ENCODE measurements at places on chromosomes 1 and 21. TPM values are rescaled to one million over a fixed set of nuclear protein-coding genes. Genes with fewer than 3 reads are reported as not detected.

- peak; percentile 48 for DNase-seq
These were observed 11.9 kb downstream of the PODN start for GRCh38 chr1:53073868-53074311.

DNA sequence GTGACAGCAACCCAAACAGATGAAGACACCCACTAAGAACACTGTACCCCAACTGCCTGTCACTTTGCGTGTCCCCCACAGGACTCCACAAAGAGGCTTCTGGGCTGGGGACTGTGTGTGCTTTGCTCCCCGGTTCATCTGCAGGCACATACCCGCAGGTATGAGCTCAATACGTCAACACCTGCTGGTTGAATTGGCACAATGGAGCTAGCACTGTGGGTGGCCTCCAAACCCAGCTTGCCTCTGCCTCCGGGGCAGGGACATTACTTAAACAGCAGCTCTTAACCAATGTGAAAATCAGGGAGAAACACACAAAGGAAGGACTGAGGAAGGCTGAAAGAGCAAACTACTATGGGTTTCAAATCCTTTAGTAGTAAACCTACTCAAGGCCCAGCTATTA lies 140.2 kb upstream of the TIAM1 start:
- DNase-seq, result no peak

GRCh38 chr1:212067787-212068186 lies 32.2 kb downstream of the DTL start:
- no peak for DNase-seq

- DNase-seq, result peak; percentile 70
These were observed 2.5 kb upstream of the LMO4 start for GRCh38 chr1:87325982-87326738.

DNA sequence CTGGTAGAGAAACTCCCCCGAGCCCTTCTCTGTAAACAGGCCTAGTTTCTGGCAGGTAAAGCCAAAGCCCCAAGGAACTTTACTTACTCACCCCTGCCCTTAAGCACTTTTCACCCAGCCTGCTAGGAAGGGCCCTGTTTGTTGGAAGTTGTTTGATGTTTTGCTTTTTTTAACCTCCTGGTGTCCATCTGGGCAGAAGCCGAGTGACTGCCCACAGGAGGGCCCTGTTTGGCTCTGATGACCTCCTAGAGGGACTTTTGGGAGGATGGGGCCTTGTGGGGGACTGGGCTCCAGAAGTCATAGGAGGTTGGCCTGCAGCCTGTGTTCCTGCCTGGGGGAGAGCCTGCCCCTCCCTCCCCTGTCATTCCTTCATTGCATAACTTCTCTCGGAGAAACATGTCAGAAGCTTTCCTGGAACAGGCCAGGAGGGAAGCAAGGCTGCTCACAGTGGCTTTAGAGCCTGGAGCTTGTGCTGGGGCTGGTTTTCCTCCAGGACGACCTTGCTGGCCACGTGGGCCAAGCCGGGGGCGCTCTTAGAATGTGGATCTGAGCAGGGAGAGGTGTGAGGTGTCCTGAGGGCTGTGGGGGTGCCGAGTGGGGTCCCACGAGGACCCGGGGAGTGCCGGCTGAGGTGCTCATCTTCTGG lies 33.9 kb downstream of the COQ8A start:
- peak; percentile 62 for DNase-seq

GRCh38 chr1:58577654-58578030 lies 590 bp upstream of the TACSTD2 start:
- DNase-seq, result no peak

DNA sequence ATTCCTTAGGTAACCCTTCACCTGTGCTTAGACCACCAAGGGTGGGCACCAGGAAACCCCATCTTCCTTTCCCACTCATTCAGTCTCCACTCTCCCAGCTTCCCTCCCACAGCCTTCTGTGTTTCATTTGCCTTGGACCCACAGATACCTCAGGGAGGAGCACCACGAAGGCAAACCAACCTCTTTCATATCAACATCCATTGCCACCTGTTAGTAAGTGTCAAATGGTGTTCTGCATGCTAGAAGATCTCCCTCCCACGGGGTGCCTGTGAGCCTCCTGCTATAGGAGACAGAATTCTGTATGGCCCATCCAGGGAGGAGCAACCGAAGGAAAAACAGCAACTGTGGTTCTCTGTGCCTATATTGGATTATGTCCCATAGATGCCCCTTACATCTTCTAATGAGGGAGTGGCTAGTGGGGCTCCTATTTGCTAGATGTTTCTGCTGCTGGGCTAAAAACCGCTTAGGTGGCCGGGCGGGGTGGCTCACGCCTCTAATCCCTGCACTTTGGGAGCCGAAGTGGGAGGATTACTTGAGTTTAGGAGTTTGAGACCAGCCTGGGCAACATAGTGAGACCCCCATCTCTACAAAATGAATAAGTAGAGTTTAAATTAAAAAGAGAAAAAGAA lies 25.6 kb upstream of the SCCPDH start:
- DNase-seq, result no peak

GRCh38 chr1:19157653-19158052 lies 52.4 kb downstream of the UBR4 start:
- no peak for DNase-seq

DNA sequence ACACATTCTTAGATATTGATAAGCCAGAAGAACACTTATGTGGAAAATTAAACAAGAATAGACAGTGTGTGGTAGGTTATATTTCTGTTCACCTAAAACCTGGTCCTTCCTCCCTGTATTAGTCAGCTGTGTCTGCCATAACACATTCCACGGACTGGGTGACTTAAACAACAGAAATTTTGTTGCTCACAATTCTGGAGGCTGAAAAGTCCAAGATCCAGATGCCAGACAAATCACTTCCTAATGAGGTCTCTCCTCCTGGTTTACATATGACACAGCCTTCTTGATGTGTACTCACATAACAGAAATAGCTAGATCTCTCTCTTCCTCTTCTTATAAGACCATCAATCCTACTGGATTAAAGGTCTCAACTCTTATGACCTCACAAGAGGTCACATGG lies 25.7 kb downstream of the JMJD4 start:
- no peak for DNase-seq

Gene GPR89B
- total RNA-seq, result 14.5 TPM

Gene OR2L13
- total RNA-seq, result not detected

Gene CFHR1
- 1.1 TPM for total RNA-seq
